Stimulated activated CD4-positive, alpha-beta T cell treated with anti-CD3 and anti-CD28 coated beads, Interleukin-2, amount 100 ng/mL, for 24 hours (primary cell): ENCODE measurements at places on chromosomes 16 and 17.

DNA sequence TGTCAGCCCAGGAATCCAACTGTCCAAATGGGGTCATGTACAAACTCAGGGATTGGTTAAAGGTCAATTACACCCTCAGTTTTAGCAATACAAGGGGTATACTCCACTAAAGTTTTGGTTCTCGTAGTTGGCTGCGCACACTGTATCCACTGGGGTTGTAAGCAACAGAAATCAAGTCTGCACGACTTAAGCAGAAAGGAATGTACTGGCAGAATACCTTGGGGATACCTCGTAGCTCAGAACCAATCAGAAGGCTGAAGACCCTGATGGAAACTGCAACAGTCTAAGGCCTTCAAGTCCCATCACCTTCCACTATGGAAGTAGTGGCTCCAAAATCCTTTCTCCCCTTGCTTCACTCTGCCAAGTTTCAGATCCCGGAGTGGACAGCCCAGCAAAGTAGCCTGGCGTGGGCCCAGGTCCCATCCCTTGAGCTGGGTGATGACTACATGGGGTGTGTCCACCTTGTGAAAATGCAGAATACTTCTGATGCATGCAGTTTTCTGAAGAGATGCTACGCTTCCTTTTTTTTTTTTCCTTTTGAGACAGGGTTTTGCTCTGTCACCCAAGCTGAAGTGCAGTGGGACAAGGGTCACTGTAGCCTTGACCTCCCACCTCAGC is 21.1 kb upstream of the RPH3AL start:
- DNase-seq = no peak

GRCh38 chr16:85125570-85126393 is 13.5 kb upstream of the CIBAR2 start:
- DNase-seq = no peak

GRCh38 chr16:49055291-49055690 is 226.3 kb downstream of the CBLN1 start:
- DNase-seq = no peak

DNA sequence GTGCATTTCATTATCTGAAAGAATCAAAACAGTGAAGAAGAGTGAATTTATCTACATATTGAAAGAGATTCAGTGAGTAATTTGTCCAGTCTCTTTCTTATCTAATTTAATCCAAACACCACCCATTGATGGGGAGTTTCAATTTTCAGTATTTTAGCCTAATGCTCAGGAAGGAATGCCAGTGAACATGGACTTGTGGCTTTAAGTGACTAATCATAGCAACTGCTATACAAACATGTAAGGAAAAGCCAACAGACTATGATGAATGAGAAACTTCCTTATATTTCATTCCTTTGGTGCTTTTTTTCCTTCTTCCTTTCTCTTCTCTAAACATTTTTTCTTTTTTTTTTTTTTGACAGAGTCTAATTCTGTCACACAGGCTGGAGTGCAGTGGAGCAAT is 885.8 kb downstream of the KCNJ2 start:
- DNase-seq = no peak

GRCh38 chr16:85600078-85600477 is 13.0 kb upstream of the GSE1 start:
- DNase-seq = no peak

DNA sequence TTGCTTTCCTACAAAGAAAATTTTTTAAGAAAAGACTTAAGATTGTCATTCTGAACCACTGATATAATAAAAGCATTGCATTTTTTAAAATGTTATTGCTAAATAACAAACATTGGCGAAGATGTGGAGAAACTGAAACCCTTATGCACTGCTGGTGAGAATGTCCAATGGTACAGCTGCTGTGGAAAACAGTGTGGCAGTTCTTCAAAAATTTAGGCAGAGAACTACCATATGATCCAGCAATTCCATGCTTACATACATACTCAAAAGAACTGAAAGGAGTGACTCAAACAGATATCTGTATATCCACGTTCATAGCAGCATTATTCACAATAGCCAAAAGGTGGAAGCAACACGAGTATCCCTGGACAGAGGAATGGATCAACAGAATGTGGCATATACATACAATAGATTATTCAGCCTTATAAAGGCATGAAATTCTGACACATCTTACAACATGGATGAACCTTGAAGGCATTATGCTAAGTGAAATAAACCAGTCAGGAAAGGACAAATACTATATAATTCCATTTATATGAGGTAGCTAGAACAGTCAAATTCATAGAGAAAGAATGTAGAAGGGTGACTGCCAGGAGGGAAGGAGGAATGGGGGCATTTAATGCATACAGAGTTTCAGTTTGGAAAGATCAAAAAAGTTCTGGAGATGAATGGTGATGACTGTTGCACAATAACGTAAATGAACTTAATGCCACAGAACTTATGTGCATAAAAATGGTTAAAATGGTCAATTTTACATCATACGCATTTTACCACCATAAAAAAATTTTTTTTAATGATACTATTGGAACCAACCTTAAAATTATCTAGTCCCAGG is 92.1 kb downstream of the CACNG1 start:
- DNase-seq = no peak

DNA sequence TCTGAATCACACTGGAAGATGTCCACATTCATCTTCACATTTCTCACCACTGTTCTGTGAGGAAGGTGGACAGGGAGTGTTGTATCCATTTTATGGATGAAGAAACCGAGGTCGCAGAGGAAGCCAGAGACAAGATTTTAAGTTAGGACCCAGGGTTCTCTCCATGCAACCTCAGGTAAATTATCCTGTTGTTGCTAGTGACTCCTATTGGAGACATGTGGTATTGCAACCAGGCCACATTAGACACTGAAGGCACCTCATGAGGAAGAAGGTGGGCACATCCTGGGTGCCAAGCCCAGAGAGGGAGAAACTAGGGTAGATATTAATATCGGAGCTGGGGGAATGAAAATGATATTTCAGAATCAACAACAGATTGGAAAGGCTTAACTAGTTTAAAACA is 8.5 kb upstream of the WNT9B start:
- DNase-seq = no peak

GRCh38 chr16:80277182-80277581 is 263.6 kb upstream of the DYNLRB2 start:
- DNase-seq = no peak

DNA sequence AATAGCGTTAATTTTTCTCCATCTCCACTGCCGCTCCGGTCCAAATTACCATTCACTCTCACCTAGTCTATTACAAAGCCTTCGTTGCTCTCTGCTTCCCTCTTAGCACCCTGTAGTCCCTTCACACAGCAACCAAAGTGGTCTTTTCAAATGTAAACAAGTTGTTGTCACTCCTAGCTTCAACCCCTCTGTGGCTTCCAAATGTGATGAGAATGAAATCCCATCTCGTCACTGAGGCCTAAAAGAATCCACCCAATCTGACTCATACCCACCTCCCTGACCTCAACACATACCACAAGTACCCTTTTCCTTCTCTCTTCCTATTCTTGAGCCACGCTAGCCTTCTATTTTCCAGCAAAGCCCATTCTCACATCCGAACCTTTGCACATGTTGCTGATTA is 2.2 kb upstream of the PELP1 start:
- no peak for DNase-seq

GRCh38 chr16:81008505-81008789 is 1.4 kb downstream of the CENPN start:
- no peak for DNase-seq

GRCh38 chr16:13324851-13325250 is 423.5 kb downstream of the SHISA9 start:
- no peak for DNase-seq

- no peak for DNase-seq
Observed at GRCh38 chr16:62105244-62105643, 69.0 kb upstream of the CDH8 start.

GRCh38 chr17:42000413-42001133 is 16.7 kb downstream of the DNAJC7 start:
- DNase-seq = no peak

- DNase-seq = no peak
Observed at GRCh38 chr17:5862395-5862794, 207.8 kb upstream of the WSCD1 start.

DNA sequence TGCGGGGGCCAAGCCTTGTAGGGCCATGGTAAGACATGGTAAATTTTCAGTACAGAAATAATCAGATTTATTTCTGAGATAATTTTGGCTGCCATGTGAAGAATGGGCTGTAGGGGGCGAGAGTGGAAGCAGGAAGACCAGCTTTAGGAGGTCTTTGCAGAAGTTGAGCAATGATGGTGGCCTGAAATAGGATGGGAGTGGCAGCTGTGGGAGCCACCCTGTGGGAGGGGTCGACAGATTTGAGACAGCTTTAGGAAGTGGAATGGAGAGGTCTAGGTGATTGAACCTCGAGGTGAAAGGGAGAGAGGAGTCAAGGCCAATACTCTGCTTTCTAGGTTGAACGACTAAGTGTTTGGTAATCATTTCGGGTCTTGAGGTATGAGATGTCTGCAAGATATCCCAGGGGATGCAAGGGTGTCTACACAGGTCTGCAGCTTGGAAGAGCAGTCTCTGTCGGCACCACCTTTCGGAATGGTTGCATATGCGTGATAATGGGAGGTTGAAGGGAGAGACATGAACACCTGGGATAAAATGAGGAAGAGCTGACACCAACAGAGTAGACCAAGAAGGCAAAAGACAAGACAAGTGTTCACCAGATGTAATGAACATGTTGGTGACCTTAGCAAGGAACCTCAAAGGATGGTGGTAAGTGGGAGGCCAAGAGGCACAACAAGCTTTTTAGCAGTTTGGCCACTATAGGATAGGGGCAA is 4.2 kb upstream of the ATXN7L3 start:
- DNase-seq = peak; percentile 64

DNA sequence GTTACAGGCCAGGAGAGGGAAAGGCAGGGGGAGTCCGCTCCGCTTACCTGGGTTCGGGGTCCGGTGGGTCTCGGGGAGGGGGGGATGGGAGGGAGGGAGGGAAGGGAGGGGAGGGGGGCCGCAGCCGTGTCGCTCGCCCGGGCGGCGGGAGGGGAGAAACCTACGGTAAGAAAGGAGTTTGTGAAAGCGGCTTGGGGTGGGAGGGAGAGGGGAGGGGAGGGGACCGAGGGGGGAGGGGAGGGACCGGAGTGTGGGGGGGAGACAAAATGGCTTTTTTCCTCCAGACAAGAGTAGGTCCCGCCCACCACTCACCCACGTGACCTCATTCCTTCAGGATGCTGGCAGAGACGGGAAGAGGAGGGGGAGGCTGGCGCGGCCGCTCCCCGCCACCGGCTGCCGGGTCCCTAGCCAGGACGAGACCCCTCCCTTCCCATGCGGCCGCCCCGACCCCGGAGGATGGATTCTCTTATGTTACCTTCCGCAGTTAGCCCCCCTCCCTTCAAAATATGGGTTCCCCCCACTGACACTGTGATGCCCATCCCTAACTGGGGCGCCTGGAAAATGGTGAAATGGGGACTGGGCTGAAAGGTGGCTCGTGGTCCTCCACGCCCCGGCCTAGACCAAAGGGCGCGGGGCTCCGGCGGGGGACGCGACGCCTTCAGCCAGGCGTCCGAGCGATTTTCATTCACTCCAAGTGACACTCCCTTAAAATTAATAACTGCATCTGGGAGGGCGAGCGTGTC is at the start of gene PCGF2:
TSS of gene PCGF2 (minus strand) at position 188 of the 743 bp plus-strand sequence. CDS start 7,934 bp downstream, outside the sequence.
- DNase-seq = no peak

- DNase-seq = no peak
Observed at GRCh38 chr17:21453144-21453898, 77.2 kb downstream of the KCNJ12 start.

DNA sequence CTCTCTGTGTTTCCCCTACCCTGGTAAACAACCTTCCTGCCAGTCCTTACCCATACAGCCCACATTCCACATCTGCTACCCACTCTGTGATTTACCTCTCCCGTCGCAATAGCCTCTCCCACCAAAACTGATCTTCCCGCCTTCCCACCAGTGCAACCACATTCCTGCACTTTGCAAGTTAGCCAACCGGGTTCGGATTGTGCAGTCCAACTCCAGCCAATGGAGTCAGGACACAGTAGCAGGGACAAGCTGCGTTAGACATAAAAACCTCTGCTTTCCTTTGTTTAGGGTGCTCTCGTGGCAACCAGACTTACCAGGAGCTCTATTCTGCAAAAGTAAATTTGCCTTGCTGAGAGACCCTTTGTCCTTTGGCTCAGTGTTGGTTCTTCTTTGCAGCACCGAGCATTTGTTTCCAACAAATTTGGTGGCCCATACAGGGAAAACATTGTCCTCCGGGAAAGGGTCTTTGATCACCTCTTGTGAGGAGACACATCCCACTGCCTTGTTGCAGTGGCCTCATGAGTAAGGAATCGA is 1.4 kb downstream of the HPR start:
- no peak for DNase-seq

GRCh38 chr17:64126918-64127317 is 3.0 kb downstream of the ERN1 start:
- DNase-seq = no peak

DNA sequence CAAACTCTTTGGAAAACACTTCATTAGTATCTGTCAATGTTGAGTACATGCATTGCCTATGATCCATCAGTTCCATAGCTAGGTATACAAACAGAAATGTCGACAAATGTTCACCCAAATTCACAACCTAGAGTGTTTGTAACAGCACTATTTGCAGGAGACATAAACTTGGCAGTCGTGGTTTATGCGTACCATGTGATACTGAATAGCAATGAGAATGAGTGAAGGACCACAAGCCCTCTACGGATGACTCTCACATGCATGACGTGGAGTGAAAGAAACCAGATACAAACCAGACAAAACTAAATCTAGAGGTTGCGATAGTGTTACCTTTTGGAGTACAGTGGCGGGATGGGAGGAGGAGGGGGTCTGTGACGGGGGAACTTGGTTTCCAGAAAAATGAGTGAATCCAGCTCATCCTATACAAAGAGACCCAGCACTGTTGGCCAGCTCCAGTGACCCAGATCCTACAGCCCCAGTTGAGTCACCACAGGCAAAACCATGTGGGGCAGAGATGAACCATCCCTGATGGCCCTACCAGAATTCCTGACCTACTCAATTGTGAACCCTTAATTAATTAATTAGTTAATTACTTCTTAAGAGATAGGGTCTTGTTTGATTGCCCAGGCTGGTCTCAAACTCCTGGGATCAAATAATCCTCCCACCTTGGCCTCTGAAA is 15.9 kb upstream of the ULK2 start:
- no peak for DNase-seq
